ENCODE measurements at places on chromosomes 6 and 20. TPM values are rescaled to one million over a fixed set of nuclear protein-coding genes. Genes with fewer than 3 reads are reported as not detected.

NMBR gene
- not detected for total RNA-seq

TBX18 gene
- 2.1 TPM for total RNA-seq

GNRH2 gene
- total RNA-seq: not detected

RRAGD gene
- 18.8 TPM for total RNA-seq

GHRH gene
- not detected for total RNA-seq

RSPO4 gene
- not detected for total RNA-seq

TPD52L1 gene
- total RNA-seq: 449 TPM

CLDN20 gene
- not detected for total RNA-seq

KHDC1L gene
- not detected for total RNA-seq

C20orf144 gene
- total RNA-seq: not detected

NKAPL gene
- 3.4 TPM for total RNA-seq

GRCh38 chr20:15535863-15536262, 1037.4 kb downstream of the KIF16B start:
- no peak for DNase-seq

- DNase-seq: peak; percentile 82
Observed at GRCh38 chr20:1868856-1869255, 26.4 kb upstream of the SIRPA start.

GRCh38 chr6:18603361-18603760, 216.2 kb downstream of the RNF144B start:
- no peak for DNase-seq

GRCh38 chr6:28442586-28442985, 705 bp downstream of the ZSCAN23 start:
- no peak for DNase-seq

GRCh38 chr6:50264995-50265571, 215.4 kb upstream of the DEFB112 start:
- peak; percentile 39 for DNase-seq

GRCh38 chr6:89412071-89413005, at the start of gene RRAGD:
Gene RRAGD (minus strand): TSS chr6:89412273. CDS start chr6:89411993, 280 bp downstream.
- DNase-seq: peak; percentile 88

DNA sequence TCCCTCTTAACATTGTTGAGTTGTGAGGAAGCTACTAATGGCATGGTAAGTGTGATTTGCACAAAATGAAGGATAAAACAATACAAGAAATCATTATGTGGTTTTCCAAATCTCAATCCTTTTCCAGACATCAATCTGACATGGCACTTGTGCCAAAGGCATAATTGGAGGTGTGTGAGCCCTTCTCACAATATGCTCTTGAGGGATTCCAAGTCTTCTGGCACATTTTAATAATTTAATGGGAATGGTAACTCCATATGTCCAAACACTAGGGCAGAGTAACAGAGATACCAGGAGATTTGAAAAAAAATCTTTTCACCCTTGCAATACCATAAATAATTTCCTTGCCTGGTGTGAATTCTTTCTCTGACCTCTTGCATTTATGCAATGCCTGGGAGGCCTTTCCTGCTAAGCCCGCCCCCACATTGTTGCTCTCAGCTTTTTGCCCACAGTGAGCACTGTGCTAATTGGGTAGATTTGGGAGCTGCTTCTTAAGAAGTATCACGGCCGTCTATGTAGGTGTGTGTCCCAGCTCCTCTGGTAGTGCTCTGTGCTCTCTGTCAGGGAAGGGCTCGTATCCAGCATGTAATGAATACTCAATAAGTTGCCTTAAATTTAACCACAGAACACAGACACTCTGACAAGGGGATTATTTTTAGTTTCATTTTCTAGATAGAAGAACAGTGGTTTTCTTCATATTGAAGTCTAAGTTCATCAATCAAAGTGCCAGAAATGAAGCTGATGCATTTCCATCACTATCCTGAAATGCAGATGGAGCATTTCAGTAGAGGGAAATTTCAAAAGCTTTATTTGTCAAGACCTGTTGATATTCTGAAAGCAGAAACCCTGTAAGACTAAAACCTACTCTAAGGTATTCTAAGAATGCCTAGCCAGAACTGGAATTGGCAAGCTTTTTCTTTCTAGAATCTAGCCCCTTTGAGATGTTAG, 54.4 kb upstream of the CEP85L start:
- DNase-seq: no peak

DNA sequence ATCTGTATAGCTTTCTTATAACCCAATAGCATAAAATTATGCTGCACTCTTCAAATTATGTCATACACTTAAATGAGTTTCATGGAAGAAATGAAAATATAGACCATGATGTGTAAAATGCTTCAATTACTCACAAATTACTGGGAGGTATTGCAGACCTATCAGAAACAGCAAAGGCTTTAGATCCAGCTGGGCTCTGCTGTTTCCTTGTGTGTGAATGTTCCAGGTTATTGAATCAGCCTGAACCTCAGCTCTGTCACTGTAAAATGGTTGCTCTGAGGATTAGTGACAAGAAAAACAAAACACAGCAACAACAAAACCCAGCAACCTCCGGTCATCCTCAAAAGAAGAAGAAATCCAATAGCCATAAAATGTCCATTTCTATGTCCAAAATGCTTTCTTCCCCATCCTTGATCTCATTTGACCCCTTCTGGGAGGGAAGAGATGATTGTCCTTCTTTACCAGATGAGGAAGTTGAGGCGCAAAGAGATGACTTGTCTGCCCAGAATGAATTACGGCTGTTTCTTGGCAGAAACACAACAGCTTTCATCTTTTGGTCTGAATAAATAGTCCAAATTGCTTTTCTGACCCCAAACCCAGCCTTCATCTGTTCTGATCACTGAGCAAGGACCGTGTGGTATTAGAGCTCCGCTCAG, 42.2 kb upstream of the TGM6 start:
- DNase-seq: no peak

- no peak for DNase-seq
Observed at GRCh38 chr20:17128206-17128605, 98.6 kb upstream of the PCSK2 start.

DNA sequence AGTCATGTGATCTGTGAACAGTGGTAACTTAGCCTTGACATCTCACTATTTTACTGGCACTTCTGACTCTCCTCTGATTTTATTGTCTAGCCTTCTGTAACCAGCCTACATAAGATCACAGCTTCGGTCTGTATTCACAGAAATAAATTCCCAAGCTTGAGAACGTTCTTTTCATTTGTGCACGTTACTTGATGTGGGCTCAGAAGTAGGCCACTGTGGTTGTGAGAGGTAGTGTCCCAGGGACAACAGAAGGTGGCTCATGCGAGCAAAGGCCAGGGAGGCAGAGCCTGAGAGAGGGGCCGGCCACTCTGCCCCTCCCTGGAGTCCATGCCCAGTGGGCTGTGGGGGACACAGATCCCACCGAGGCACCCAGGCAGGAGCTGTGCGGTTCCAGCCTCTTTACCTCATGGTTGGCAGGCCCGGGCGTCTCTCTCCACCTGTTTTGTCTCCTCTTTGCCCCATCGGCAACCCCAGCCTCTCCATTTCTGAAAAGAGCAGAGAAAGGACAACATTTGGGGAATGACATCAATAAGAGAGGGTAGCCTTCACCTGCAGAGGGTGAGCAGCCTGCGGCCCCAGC, 207.5 kb upstream of the CST7 start:
- DNase-seq: no peak

- DNase-seq: peak; percentile 51
Observed at GRCh38 chr20:24149881-24150307, 161.3 kb upstream of the GGTLC1 start.

DNA sequence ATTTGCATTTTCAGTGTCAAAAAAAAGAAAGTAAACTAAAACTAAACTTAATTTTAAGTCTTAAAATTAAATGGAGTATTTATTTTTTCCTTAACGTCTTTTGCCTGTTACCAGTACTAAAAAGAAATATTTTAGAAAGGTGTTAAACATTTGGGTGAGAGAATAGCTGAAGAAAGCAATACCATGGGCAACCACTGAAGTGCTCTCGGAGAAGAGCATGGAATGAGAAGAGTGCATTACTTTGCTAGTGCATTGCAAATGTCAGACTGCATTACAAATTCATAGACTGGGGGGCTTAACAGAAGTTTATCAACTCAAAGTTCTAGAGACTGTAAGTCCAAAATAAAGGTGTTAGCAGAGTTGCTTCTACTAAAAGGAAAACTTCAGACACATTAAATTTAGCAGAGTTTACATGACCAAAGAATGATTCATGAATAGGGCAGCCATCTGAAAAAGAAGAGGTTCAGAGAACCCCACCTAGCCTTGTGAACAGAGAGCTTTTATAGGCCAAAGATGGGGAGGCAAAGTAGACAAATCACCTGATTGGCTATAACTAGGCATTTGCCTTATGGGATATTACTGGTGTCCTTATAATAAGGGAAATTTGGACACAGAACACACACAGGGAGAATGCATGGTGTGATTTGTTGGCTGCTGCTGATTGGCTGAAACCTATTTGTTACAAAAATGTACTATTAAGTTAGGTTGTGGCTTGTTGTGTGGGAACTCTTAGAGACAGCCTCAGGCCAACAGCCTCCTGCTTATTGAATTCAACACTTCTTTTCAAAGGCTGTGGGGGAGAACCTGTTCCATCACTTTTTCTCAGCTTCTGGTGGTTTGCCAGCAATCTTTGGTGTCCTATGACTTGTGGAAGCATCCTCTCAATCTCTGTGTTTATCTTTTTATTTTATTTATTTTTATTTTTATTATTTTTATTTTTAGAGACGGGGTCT, 106.7 kb upstream of the RREB1 start:
- DNase-seq: no peak

GRCh38 chr6:139699335-139699734, 324.9 kb upstream of the CITED2 start:
- peak; percentile 60 for DNase-seq

DNA sequence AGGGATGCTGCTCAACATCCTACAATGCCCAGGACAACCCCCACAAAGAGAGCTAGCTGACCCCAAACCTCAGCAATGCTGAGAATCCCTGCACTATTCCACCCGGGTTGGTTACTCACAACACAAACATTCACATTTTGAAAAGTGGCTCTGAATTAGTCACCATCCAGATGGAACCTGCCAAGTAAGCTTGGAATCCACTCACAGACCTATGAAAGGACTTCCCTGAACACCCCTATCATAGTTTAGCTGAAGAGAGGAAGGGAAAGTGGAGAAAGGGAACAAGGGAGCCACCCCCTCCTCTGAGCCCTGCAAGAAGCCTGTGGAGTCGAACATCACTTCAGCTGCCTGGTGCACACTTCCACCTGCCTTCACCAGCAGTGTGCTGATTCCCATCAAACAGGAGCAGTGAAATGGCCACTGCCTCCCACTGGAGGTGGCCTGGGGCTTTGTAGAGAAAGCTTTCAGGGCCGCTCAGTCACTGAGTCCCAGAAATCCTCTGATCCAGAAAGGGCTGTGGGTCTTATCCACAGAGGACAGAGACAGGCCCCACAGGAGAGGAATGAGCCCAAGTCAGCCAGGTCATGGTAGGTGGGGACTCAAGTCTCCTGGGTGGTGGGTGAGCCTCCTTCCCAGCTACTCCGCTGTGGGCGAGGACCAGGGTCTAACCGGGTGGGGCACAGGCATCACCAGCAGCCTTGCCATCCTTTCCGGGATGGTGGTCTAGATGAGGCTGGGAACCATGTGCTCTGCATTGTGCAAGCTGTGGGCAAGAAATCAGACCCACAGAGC, 203.7 kb downstream of the SYNDIG1 start:
- DNase-seq: no peak

GRCh38 chr20:5825130-5825719, 75.0 kb downstream of the SHLD1 start:
- no peak for DNase-seq

GRCh38 chr6:71349976-71350615, 61.5 kb downstream of the OGFRL1 start:
- DNase-seq: peak; percentile 25

GRCh38 chr6:121333196-121333595, 1.1 kb downstream of the TBC1D32 start:
- no peak for DNase-seq

DNA sequence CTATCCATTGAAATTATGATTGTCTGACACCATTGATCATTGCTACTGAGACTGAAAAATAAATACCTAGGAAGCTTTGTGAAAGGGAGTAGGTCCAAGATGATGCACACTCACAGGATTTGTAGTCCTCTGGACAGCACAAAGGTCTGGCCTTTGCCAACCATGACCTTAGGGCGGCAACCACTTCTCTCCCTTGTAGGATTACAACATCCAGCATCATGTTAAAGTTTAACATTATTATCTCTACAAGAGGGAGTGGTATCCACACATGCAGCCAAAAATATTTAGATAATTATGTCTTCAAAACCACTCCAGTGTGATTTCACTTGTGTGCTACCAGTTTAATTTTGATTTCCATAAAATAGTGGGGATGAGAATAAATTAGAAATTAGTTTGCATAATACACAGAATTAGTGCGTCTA, 51.1 kb upstream of the NHSL1 start:
- DNase-seq: no peak

GRCh38 chr6:33252759-33253158, 18.9 kb downstream of the VPS52 start:
- DNase-seq: no peak

DNA sequence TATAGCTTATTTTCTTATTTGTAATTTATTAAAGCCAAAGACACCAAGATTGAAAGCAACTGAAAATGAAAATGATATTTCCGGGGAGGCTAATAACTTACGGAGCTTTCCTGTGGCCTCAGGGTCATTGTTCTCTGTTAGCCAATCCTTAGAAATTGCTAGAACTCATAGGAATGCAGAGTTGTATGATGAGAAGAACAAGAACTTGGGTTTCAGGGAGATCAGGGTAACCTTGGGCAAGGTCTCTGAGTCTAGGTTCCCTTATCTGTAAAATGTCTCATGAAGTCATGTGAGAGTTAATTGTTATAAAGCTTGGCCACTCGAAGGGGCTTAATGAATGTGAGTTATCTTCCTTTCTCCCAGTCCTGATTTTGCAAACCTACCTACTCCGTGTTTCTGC, 20.1 kb upstream of the SERINC3 start:
- no peak for DNase-seq

- no peak for DNase-seq
Observed at GRCh38 chr6:6942831-6943230, 164.9 kb upstream of the RREB1 start.

DNA sequence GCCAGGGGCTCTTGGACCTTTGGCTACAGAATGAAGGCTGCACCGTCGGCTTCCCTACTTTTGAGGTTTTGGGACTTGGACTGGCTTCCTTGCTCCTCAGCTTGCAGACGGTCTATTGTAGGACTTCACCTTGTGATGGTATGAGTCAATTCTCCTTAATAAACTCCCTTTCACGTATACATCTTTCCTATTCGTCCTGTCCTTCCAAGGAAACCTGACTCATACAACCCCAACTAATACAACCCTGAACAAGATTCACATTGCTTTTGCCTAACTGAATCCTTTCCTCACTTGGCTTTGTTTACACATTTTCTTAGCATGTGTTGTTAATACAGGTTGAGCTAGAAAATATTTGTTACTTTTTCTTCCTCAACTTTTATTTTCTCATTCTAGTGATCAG, 21.9 kb downstream of the TBXT start:
- no peak for DNase-seq

- no peak for DNase-seq
Observed at GRCh38 chr6:153373869-153374268, 242.8 kb upstream of the RGS17 start.
